ENCODE measurements at places on chromosomes 3 and 15. TPM values are rescaled to one million over a fixed set of nuclear protein-coding genes. Genes with fewer than 3 reads are reported as not detected.

ALG1L2 gene
- not detected for total RNA-seq

PLOD2 gene
- total RNA-seq: 35.7 TPM

SLC6A20 gene
- total RNA-seq: 1.2 TPM

EPHB1 gene
- total RNA-seq: 1.8 TPM

SECISBP2L gene
- 49.2 TPM for total RNA-seq

BTBD1 gene
- 88.8 TPM for total RNA-seq

MRPS25 gene
- total RNA-seq: 36.4 TPM

GABRG3 gene
- total RNA-seq: 0.33 TPM

CXCR6 gene
- 0.64 TPM for total RNA-seq

DNA sequence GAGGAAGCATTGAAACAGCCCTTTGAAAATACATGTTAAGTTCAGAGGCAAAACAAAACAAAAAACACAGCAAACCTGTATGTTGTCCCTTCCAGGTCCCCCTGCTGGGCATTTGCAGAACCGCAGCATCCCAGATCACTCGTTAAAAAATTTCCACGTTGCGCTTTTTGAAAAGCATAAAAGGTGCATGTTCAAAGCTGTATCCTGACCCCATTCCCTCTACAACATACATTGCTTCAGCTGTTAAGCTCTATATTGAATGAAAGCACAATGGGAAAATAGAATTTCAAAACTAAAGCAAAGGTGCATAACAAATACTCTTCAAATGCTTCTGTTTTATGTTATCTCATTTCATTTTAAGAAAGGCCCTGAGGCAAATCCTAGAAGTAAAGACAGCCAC is 328.3 kb downstream of the THSD4 start:
- no peak for DNase-seq

GRCh38 chr3:194687638-194688199 is 2.0 kb downstream of the FAM43A start:
- DNase-seq: peak; percentile 63

DNA sequence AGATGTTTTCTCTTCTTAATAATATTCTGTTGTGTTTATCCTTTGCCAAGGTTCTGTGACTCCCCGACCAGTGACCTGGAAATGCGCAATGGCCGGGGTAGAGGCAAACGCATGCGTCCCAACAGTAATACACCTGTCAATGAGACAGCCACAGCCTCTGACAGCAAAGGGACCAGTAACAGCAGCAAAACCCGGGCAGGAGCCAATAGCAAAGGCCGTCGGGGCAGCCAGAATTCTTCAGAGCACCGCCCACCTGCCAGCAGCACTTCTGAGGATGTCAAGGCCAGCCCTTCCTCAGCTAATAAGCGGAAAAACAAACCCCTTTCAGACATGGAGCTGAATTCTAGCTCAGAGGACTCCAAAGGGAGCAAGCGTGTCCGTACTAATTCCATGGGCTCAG is 101.5 kb downstream of the RBPMS2 start:
- no peak for DNase-seq

DNA sequence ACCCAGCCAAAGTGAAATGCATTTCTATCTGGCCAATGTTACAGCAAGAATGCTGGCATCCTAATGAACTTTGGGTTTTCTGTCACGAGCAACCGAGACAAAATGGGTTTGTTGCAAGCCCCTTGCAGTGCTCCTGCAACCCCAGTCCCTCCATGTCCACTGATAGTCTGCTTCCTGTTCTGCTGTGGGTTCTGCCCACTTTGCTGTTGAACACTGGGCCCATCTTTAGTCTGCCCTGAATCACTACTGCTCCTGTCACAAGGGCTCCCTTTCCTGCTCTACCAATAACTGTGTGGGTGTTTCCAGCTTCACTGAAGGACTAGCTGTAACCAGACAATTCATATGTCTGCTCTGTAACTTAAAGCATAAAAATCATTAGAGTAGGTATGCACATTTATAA is 12.7 kb upstream of the OXSR1 start:
- DNase-seq: no peak

- no peak for DNase-seq
Measured at GRCh38 chr3:146975476-146975875, 370.3 kb upstream of the PLSCR5 start.

GRCh38 chr3:121855555-121855954 is 20.5 kb downstream of the EAF2 start:
- DNase-seq: no peak

GRCh38 chr3:43481375-43481774 is 140.4 kb downstream of the ANO10 start:
- DNase-seq: no peak

GRCh38 chr3:54818942-54819341 is 108.9 kb downstream of the LRTM1 start:
- DNase-seq: no peak

DNA sequence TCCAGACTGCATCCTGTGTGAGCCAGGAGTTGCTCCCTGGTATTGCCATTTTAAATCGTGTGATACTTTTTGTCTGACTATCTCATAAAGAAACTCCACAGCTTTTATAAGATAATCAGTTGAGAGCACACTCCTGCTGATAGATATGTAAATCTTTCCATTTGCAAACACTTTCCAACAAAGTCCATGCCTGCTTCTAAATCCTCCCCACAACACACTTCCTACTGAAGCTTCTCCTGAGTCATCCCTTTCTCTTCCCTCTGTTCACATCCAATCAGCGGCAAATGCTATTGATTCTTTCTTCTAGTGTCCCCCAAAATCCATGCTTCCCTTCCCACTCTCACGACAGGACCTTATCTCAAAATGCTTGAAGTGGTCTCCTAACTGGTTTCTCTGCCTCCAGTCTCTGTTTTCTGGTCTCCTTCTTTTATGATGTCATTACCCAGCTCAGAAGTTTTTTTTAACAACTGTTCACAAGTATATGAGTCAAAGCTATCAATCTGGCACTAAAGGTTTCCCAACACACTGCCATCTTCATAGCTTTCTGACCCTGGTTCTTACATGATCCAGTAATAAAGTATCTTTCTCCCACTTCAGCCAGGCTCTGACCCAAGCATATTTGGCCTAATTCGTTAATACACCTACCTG is 4.5 kb upstream of the WWTR1 start:
- DNase-seq: no peak

DNA sequence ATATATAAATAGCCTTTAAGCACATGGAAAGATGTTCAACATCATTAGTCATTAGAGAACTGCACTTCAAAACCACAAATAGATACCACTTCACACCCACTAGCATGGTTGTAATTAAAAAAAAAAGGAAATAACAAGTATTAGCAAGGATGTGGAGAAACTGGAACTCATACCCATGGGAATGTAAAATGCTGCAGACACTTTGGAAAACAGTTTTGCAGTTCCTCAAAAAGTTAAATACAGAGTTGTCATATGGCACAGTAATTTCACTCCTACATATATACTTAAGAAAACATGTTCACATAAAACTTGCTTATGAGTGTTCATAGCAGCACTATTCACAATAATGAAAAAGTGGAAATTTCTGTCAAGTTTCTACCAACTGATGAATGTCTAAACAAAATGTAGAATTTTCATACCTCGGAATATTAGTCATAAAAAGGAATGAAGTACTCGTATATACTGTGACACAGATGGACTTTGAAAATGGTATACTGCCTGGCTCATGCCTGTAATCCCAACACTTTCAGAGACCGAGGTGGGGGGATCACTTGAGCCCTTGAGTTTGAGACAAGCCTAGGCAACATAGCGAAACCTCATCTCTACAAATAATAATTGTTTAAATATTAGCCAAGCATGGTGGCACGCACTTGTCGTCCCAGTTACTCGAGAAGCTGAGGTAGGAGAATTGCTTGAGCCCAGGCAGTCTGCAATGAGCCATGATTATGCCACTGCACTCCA is 28.1 kb downstream of the BCL2A1 start:
- no peak for DNase-seq
